ENCODE measurements at places on chromosomes 1 and 21. TPM values are rescaled to one million over a fixed set of nuclear protein-coding genes. Genes with fewer than 3 reads are reported as not detected.

GRCh38 chr21:45868488-45868887 lies 113.1 kb upstream of the COL6A1 start:
- DNase-seq: no peak
- H3K4me3 ChIP-seq: no peak overlapping the region
- H3K27me3 ChIP-seq: peaks cover 6% of the 10 kb centered on the region
- H3K27ac ChIP-seq: no peak overlapping the region

DNA sequence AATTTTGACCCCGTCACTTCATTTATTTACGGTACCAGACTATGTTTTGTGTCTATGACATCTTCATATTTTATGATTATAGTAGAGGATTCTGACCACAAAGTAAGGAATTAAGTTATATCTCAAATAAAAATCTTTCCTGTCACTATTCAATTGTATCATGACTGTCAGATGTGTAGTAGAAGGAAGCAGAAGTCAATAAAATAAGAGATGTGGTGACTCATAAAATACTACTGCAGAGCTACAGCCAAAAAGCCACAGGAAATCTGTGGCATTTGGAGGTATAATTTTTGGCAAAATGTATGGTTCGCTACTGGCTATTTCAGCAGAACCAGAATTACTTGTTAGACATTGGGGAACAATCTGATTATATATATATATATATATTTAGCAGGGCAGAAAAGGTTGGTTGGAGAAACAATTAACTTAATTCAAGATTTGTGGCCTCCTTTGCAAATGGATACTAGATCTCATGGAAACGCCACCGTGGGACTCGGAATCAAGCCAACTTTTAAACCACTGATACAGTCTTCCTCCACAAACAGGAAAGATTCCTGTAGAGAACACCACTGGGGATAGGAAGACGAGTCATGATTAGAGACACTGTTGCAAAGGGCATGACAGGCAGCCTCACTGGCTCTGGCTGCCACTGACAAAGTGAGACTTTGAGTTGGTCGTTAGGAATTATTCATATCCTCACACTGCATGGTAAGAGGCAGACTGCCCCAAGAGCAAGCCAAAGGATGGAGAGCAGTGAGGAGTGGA lies 5.1 kb downstream of the FCRL2 start:
- H3K27me3 ChIP-seq: no peaks in the 10 kb centered on the region
- H3K36me3 ChIP-seq: no peaks in the 10 kb centered on the region
- H3K27ac ChIP-seq: no peak overlapping the region
- no peak overlapping the region for H3K4me3 ChIP-seq
- no peak for DNase-seq

- no peak overlapping the region for H3K4me3 ChIP-seq
- no peaks in the 10 kb centered on the region for H3K4me1 ChIP-seq
- H3K27me3 ChIP-seq: no peaks in the 10 kb centered on the region
These were observed 84.2 kb downstream of the ERG start for GRCh38 chr21:38413958-38414548.

GRCh38 chr1:212518188-212519054 lies 85.7 kb downstream of the NENF start:
- H3K4me3 ChIP-seq: no peak overlapping the region
- H3K27ac ChIP-seq: no peak overlapping the region
- H3K36me3 ChIP-seq: no peaks in the 10 kb centered on the region
- DNase-seq: peak; percentile 85
- peaks cover 13% of the 10 kb centered on the region for H3K27me3 ChIP-seq
- H3K4me1 ChIP-seq: peaks cover 9% of the 10 kb centered on the region

GRCh38 chr1:226596531-226597165 lies 48.1 kb downstream of the STUM start:
- no peak overlapping the region for H3K4me3 ChIP-seq
- H3K27me3 ChIP-seq: no peaks in the 10 kb centered on the region
- no peaks in the 10 kb centered on the region for H3K4me1 ChIP-seq
- peak; percentile 49 for DNase-seq
- H3K27ac ChIP-seq: no peak overlapping the region

Gene NT5C1A
- 0.49 TPM for total RNA-seq

Gene RNU1-1
- total RNA-seq: 6,622 TPM

Gene BCAN
- total RNA-seq: not detected

Gene RAD54L
- 1.0 TPM for total RNA-seq

Gene SLC19A2
- 12.8 TPM for total RNA-seq

Gene TMEM269
- total RNA-seq: not detected

Gene NCAM2
- 15.9 TPM for total RNA-seq

Gene IGFN1
- total RNA-seq: 0.81 TPM

Gene CASQ1
- 0.41 TPM for total RNA-seq

Gene LMOD1
- total RNA-seq: 38.3 TPM
